ENCODE measurements at places on chromosomes 16 and 17.

DNA sequence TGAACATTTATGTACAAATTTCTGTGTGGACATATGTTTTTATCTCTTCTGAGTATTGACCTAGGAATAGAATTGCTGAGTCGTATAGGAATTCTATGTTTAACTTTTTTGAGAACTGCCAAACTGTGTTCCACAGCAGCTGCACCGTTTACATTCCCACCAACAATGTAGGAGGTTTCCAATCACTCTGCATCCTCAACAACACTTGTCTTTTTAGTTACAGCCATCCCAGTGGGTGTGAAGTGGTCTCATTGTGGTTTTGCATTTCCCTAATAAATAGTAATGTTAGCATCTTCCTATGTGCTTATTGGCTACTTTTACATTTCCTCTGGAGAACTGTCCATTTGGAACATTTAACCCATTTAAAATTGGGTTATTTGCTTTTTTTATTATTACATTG lies 36.6 kb upstream of the NACA2 start:
- DNase-seq = no peak

DNA sequence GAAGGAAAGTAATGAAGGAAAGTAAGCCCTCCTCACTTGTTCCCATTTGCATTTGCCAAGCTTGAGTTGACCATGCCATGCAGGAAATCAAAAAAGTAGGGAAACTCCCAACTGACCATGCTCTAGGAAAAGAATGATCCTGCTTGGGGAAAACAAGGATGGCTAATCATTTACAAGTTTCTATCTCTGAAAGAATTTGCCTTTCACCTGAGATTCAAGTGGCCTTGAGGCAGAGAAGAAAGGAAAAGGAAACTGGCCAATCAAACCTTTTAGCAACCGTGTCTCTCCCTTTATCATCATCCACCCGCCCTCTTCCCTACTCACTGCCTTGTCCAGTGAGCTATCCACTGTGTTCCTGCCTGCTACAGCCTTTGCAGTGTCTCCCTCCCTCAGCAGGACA lies 757.2 kb upstream of the SOX9 start:
- no peak for DNase-seq

GRCh38 chr16:24852281-24852721 lies 6.5 kb downstream of the SLC5A11 start:
- DNase-seq = no peak

DNA sequence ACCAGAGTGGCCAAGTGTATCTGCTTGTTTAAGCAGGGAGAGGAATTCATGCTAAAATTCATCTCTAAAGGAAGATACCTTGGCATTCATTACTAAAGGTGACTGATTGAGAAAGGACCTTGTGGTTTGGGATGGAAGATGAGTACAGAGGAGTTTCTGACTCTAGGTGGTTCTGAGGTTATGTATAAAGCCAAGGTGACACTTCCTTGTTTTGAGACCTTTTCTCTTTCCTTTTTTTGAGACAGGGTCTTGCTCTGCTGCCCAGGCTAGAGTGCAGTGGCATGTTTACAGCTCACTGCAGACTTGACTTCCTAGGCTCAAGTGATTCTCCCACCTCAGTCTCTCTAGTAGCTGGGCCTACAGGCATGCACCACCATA lies 9.1 kb downstream of the ABHD15 start:
- no peak for DNase-seq

GRCh38 chr17:80773243-80773991 lies 218.2 kb upstream of the CHMP6 start:
- no peak for DNase-seq

DNA sequence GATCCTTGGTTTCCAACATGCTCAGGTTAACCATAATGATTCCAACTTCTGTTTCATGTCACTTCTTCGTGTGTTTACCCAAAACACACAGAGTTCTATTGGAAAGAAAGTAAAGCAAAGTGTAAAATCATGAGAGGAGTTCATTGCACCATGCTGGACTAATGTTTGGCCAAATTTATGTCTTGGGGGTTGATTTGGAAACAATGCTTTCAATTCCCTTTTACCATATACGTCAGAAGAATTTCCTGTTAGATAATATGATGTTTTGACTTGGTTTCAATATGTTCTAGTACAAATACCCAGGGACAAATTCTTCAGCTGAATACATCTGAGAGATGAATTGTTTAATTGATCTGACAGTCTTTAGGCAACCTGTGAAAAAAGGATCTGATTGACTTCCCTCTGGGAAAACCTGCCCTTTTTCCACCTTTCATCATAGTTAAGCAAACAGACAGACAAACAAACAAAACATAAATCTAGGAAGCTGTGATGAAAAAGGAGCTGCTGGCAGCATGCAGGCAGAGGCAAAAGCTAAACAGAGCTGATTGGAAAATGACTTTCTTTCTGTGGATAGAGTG lies 26.0 kb upstream of the MPHOSPH6 start:
- DNase-seq = no peak

- peak; percentile 89 for DNase-seq
Observed at GRCh38 chr17:45172541-45173286, 11.0 kb downstream of the HEXIM2 start.

GRCh38 chr17:66175892-66176291 lies 16.0 kb downstream of the CEP112 start:
- DNase-seq = no peak

- no peak for DNase-seq
Observed at GRCh38 chr16:10202649-10203048, 20.4 kb upstream of the GRIN2A start.

DNA sequence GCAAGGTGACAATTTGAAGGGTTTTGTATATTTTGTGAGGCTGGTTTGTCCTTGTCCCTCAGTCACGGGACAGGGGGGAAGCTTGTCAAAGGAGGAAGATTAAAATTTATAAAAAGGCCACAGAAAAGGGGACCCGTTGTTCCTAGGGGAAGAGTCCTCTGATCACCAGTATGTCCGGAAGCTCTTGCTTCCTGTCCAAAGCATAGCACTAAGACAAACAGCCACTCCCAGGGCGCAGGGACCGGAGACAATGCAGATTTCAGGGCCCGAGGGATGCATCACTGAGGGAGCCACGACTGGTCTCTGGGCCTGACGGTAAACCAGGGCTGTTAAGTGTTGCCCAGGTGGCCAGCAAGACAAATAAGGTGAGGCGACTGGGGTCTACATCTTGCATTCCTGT lies 95.2 kb downstream of the MAF start:
- no peak for DNase-seq

DNA sequence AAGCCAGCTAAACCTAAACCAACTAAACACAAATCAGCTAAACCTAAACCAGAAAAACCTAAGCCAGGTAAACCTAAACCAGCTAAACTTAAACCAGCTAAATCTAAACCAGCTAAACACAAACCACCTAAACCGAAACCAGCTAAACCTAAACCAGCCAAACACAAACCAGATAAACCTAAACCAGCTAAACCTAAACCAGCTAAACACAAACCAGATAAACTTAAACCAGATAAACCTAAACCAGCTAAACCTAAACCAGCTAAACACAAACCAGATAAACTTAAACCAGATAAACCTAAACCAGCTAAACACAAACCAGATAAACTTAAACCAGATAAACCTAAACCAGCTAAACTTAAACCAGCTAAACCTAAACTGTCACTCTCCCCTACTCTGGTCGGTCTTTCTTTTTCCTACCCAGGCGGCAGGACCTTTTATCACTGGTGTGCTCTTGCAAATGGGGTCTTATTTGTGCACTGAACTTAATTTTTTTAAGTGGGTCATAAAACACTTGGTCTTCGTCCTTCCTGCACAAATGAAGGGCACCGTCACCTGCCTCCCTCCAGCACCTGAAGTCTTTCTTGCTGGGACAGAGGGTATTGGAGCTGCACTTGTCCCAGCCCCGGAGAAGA lies 7.2 kb downstream of the EVPL start:
- no peak for DNase-seq

Measured in RWPE1 (cell line).